ENCODE measurements at places on chromosomes 2 and 18.

GRCh38 chr2:158042245-158042644, 59.4 kb upstream of the UPP2 start:
- DNase-seq: no peak

- DNase-seq: no peak
These were observed 141.3 kb upstream of the THUMPD2 start for GRCh38 chr2:39920307-39920801.

- DNase-seq: no peak
These were observed 34.1 kb downstream of the INO80D start for GRCh38 chr2:206051912-206052311.

DNA sequence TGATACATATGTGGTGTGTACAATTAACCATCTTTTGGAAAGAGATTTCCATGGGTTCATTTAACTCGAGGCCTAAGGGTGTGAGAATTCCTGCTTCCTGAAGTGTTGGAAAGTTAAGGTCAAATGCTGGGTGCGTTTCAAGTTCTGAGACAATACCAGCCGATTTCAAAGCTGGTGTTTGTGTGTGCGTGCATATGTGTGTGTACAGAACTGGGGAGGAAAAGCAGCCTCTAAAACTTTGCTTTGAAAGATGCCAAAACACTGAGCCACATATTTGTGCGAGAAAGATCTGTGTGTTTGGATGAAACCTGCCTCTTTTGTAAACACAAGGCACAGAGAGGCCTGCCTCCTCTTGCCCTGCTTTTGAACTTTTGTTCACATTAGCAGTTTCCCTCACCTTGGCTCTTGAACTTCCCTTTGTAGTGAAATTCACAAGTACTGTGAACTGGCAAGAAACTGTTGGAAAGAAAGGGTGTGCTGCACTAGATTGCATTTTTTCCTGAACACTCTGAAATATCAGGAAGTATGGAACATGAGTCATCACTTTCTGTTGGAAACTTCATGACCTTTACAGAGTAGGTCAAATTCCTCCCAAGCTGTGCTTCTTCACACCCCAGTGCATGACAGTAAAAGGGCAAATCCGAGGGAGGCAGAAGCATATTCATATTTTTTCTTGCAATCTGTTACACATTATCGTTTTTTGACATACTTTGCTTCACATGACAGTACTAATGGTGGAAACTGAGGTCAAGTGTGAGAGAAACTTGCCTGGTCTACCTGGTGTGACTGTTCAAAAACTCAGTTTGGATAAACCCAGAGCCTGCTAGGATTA, 20.0 kb upstream of the CAVIN2 start:
- no peak for DNase-seq

DNA sequence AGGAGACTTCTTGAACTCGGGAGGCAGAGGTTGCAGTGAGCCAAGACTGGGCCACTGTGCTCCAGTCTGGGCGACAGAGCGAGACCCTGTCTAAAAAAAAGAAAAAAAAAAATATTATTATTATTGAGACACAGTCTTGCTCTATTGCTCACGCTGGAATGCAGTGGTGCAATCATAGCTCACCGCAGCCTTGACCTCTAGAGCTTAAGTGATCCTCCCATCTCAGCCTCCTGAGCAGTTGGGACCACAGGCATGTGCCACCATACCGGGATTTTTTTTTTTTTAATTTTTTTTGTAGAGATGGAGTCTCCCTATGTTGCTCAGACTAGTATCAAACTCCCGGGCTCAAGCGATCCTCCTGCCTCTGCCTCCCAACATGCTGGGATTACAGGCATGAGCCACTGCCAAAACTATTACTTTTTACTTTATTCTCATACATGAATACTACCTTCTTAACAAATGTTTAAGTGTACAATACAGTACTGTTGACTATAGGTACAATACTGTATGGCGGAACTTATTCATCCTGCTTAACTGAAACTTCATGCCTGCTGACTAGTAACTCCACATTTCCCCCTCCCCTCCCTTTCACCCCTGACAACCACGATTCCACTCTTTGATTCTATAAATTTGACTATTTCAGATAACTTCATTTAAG, 15.5 kb downstream of the FBXO11 start:
- no peak for DNase-seq

GRCh38 chr2:215171151-215171550, 32.7 kb upstream of the ABCA12 start:
- no peak for DNase-seq

DNA sequence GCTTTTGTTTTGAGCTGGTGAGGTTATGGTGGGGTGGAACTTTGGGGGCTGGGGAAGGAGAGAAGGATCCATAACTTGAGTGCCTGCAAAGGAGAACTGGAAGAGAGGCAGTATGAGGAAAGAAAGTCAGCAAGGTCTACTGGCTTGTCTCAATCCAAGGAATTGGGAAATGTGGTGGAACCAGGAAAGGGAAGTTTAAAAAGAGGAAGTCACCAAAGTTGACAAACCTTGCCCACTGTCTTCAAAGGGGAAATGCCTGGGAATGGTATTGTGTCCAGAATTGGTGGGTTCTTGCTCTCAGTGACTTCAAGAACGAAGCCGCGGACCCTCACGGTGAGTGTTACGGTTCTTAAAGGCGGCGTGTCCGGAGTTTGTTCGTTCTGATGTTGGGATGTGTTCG, 304.1 kb upstream of the FAM98A start:
- DNase-seq: no peak

GRCh38 chr2:8679827-8680731, 1.8 kb upstream of the ID2 start:
- DNase-seq: no peak

DNA sequence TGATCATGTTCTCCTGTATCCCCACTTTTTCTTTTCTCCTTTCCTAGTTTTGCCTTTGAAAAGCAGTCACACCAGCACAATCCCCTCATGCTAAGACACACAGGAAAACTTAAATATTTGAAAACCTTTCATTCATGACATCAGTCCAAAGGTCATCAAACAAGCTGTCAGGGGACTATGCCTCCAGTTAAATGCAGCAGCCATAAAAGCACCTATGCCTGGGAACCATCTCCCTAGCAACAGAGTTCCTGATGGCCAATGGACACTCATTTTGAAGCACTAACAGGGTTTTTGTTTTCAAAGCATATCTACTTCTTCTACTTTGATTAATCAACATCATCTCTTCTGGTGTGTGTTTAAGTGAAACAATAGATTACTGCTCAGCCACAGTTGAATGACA, 286.4 kb upstream of the PARD3B start:
- DNase-seq: no peak

GRCh38 chr18:2883076-2883735, 36.4 kb downstream of the EMILIN2 start:
- no peak for DNase-seq

DNA sequence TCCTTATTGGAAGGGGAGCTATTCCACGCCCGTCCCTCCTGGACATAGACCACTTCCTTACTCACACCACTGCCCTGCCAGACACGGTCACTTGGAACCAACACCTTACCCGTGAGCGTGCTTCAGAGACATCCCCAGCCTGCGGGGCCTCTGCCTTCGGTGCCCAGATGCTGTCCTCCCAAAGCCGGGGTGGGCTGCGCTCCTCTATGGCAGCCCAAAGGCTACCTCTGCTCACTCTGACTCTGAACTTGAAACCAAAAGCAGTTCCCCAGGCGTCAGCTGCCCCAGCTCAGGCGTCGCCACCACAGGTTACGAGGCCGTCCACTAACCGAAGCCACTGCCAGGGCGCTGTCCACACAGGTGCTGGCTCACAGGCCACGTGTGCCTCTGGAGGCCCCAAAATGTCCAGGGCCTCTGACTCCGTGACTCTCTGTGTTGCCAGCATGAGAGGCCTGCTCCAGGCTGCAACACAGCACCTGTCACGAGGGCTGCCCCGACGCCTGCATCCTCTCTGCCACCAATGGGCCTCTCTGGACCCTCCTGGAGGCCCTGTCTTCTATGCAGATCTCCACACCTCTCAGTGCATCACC, 23.8 kb downstream of the HDAC4 start:
- no peak for DNase-seq

DNA sequence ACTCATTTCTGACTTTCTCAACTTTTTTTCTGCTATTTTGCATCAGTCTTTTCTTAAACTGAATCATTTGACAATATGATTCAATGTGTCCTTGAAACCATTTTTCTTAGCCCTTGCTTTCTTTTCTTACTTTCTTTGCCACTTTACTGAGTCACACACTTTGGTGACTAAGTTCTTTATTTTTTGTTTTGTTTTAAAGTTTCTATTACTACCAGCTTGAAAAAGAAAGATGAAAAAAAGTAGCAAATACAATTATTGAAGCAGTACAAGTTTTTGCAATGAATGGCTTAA, 116.5 kb downstream of the DOCK10 start:
- DNase-seq: no peak

- no peak for DNase-seq
These were observed 14.2 kb downstream of the CAPG start for GRCh38 chr2:85395912-85396475.

- no peak for DNase-seq
These were observed 37.0 kb downstream of the TPRKB start for GRCh38 chr2:73700131-73700611.

DNA sequence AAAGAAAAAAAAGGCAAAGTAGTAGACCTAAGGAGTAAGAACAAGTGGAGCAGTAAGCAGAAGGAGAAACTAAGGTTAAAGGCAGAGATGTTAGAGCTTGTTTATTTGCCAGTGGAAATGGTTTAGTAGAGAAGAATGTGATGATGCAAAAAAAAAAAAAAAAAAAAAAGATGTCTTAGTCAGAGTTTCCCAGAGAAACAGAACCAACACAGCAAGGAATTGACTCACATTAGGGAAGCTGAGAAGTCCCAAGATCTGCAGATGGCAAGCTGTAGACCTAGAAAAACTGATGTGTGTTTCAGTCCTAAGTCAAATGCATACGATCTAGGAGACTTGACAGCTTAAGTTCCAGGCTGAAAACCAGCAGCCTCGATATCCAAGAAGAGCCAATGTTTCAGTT, 1548.8 kb upstream of the LRRTM1 start:
- no peak for DNase-seq

GRCh38 chr2:63831176-63831575, 10.5 kb upstream of the UGP2 start:
- DNase-seq: no peak

- DNase-seq: no peak
These were observed 681 bp upstream of the ROCK2 start for GRCh38 chr2:11344956-11345677.

DNA sequence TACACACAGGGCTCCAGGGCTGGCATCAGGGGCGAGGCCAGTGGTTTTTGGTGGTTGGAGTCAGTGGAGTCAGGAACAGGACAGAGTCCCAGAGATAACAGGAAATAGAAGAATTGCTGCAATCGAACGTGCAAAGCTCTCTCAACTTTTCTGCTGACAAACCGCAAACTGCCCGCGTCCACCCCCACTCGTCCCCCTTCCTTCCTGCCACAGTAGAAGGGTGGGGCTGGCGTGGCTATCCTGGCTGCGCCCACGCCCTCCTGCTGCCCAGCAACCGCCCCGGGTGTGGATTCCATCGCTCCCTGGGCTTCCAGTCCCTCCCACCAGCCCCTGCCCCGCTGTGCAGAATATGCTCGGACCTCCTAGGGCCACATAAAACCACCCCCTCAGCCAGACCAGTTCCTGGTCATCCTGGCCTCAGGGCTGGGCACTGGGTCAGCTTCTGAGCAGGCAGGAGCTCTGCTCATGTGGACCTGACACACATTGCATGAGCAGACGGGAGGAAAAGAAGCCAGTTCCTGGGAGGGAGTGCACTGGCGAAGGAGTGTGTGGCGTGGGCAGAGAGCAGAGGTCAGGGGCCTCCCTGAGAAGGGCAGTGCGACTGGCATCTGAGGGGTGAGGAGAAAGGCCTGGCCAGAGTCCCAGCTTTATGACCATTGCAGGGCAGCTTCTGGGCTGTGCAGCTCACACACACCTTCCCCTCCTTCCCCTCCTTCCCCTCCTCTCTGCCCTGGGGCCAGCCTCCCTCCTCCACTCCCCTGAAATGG, 85.4 kb upstream of the ATG16L1 start:
- DNase-seq: peak; percentile 25

DNA sequence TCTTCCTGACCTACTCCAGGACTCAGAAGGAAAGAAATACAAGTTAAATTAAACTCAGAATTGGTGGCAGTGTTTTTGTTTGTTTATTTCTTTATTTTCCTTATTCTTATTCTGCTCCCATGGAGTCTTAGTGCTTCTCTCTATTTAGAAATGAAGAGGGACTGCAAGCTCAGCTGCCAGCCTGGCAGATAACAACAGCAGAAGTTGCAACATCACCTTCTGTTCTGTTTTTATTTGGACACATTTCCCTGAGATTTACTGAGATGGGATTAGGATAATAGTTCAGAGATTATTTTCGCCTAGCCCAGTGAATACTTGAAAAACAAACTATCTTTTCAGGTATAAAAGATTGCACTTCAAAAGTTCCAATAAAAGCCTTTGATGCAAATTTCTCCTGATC, 70.4 kb upstream of the DTNA start:
- DNase-seq: no peak

GRCh38 chr2:94869131-94869530, 2.1 kb upstream of the TEKT4 start:
- DNase-seq: no peak

DNA sequence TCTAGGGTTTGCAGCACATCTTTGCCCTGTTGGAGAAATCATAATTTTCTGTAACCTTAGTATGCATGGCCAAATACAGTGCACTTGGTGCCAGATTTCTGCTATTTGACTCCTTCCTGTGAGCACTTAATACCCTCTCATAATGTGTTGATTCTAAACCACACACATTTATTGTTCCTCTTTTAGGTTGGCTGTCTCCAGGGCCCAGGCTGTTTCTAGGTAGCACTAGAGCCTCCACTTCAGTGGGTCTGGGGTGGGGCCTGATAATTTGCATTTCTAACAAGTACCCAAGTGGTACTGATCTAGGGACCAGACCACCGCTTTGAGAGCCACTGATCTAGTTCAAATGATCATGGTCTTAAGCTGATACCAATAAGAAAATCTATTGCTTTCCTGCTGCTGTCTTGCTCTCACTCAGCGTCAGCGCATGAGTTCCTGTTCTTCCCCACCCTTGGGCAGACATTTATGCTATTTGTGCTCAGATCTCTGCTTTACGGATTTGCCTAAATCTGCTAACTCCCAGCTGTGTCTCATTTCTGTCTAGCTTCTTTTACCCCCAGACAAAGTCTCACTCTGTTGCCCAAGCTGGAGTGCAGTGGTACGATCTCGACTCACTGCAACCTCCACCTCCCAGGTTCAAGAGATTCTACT, 7.4 kb downstream of the PTRHD1 start:
- no peak for DNase-seq

DNA sequence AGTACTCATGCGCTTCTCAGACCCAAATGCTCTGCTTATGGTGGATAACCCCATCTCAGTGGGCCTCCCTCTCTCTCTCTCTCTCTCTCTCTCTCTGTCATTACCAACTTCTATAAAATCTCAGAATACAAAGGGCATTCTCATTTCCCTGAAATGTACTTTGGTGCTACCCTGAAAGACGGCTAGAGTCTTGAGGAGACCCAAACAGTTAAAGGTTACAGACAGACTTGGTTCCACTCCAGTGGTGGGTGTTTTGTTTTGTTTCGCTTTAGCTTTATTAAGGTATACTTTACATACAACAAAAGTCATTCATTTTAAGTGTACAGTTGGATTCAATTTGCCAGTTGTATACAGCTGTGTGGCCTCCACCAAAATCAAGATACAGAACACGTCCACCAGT, 60.9 kb downstream of the BCL11A start:
- no peak for DNase-seq
